HEK293T (cell line): ENCODE measurements at places on chromosomes 5 and 9.

GRCh38 chr5:35016174-35017051 is 31.3 kb downstream of the AGXT2 start:
- no peak for DNase-seq

GRCh38 chr5:16674750-16675149 is 58.0 kb upstream of the RETREG1 start:
- DNase-seq, result no peak

DNA sequence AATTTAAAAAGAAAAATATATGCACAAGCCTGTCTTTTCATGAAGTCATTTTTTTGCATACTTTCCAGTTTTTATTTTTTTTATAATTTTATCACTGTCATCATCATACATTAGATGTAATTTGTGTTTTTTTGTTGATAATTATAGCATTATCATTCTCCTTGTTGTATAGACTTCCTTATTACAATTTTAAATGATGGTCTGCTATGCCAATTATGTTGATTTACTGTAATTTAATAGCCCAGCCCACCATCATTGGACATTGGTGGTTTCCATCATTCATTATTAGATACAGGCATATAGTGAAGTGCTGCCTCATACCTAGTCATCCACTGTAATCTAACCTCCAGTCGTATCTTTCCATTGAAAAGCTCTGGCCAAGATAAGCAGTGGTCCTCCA is 3.8 kb upstream of the TJP2 start:
- DNase-seq, result no peak

GRCh38 chr9:18393340-18394130 is 80.4 kb upstream of the ADAMTSL1 start:
- DNase-seq, result peak; percentile 32

DNA sequence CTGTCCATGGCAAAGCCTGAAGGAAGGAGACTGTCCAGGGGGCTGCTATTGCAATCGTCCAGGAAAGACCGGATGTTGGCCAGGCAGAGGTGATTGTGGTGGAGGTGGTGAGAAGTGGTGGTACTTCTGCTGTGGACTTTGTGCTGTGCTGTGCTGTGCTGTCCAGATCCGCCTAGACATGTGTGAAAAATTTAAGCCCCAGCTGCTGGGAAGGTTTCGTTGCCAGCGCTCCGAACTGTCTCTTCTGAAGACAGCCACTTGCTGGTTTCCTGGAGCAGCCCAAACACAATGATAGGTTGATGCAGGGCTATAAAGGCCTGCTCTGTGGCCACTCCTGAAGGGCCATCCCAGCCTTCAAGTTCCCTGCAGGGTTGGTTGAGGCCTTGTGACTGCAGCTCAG is 223.0 kb upstream of the MPDZ start:
- no peak for DNase-seq

- no peak for DNase-seq
Observed at GRCh38 chr5:77957-78804, 13.8 kb upstream of the PLEKHG4B start.
